ENCODE measurements at places on chromosomes 5 and 9.

- peak; percentile 61 for DNase-seq
Measured at GRCh38 chr5:132813599-132814502, 749 bp downstream of the SOWAHA start.

DNA sequence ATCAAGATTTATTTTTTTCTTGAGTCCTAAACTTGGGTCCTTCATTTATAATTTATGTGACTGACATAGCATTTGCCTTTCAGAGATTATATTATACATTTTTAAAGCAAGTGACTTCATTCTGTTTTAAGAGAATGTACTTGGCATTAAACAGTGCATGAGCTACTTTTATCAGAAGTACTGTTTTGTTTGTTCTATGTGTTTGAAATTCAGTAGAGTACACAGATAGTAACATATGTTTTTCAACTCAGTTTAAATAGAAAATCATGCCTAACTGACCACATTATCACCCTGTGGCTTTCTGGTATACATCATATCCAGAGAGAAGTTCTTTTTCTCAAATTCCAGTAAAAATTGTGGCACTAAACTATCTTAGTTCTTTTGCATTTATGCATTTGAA lies 335.3 kb upstream of the CDH18 start:
- DNase-seq = no peak

DNA sequence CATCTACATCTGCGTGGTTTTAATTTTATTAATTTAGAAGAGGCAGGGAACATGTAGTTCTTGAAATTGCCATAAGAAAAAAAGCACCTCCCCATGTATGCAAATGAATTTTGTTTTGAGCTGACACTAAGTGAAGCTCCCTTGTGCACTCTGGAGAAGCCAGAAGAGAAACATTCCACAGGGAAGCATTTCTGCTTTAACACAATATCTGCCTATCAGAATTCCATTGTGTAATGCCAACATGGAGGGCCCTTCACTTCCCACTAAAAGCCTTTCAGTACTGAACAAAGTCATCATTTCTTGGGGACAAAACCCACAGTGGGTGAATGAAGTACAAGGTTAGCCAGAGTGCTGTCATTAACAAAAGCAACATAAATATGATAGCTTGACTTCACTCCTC lies 59.7 kb downstream of the PRELID2 start:
- DNase-seq = no peak

GRCh38 chr5:163252950-163253349 lies 184.4 kb upstream of the CCNG1 start:
- DNase-seq = no peak

- DNase-seq = no peak
Measured at GRCh38 chr5:9365512-9365911, 180.4 kb downstream of the SEMA5A start.

GRCh38 chr9:107036367-107036766 lies 173.4 kb downstream of the ZNF462 start:
- DNase-seq = no peak

GRCh38 chr5:119255571-119256356 lies 100.1 kb upstream of the TNFAIP8 start:
- DNase-seq = peak; percentile 32

DNA sequence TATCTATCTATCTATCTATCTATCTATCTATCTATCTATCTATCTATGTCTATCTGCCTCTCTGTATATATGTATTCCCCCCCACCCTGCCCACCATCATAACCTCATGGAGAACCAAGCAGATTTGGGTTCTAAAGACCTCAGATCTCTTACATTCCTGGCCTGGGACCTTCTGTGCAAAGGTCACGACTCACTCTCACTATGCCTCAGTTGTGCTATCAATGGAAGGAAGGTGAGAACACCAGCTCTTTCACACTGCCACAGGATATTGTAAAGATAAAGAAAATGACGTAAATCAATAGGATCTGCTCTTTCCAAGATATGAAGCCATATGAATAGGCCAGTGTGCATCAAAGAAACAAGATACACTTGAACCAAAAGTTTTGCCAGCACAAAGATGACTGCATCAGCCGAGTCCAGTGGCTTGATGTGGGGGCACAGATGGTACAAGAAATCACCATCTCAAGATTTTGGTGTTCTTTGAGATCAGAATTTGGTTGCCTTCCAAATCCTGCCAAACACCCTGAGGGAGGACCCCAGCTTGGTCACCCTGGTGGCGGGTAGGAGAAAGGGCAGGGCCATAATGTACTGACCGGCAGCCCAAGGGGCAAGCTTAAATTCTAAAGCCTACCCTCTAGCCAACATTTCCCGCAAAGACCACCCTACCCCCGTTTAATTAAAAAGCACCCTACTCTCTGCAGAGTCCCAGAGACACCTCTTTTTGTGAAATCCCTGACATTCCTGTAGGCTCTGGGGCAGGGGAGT lies 8.4 kb upstream of the FGF1 start:
- no peak for DNase-seq

GRCh38 chr9:131946180-131946579 lies 133.5 kb downstream of the MED27 start:
- no peak for DNase-seq

DNA sequence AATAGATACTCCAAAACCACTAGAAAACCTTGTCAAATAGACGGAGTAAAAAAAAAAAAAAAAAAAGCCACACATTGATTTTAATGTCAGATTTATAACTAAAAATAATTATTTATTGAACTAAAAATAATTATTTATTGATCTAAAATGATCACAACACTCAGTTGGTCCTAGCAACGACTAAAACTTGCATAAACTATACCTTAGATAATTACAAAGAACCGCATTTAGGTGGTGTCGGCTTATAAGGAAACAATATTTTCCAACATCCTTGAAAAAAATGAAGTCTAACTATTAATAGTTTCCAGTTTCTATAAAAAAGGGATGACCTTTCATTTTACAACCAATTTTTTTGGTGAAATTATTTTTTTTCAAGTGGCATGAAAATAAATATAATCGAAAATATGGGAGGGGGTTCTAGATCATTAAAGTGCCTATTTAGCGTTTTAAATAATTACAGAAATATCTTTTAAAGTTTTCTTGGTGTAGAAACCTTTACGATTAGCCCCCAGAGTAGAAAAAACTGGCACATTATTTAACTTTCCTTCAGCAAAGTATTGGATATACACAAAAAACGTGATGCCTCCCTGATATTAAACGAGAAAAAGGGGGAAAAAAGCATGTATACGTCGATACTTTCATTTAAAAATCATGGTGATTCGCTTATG lies 3.7 kb downstream of the ARRDC3 start:
- DNase-seq = no peak

- no peak for DNase-seq
Measured at GRCh38 chr5:143445776-143446175, 42.3 kb upstream of the NR3C1 start.

DNA sequence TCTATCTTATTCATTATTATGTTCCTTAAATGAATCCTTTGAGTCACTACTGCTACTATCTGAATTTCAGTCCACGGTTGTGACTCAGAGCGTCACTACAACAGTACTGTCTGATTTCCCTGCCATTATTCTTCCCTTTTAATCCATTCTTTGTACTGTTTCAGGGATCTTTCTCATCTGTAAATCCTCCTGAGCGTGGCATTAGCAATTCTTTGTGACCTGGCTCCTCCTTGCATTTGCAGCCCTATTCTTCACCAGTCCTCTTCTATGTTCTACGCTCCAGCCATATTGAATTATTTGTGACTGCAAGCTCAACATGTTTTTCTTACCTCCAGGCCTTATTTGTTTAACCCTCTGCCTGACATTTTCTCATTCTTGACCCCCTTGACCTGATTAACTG lies 5.9 kb downstream of the PRPF4 start:
- no peak for DNase-seq

GRCh38 chr5:52947208-52947607 lies 41.9 kb upstream of the ITGA2 start:
- DNase-seq = no peak

- DNase-seq = no peak
Measured at GRCh38 chr9:31740705-31741104, 643.7 kb upstream of the ACO1 start.

GRCh38 chr9:10525972-10526371 lies 86.8 kb downstream of the PTPRD start:
- DNase-seq = no peak

DNA sequence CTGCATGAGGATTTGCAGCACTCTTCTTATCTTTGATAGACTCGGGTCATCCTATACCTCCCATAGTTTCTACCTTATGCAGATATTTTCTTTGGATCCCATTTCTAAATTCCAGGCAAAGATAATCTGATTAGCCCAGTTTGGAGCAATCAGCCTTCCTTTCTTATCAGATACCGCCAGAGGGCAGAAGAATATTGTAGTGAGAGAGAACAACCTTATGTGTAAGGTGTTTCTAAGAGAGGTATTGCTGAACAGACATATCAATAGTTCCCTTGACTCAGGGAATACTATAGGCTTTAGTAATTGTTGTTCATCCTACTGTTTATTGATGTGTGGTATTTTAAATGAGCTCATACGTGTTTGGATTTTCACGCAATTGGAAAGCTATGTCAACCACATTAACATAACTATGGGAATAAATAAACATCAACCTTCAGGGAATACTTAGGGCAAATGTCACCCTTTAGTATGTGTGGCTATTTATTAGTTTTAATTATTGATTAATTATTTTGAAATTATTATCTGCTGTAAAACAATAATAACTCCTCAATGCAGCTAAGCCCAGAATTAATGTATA lies 1435.2 kb upstream of the CDH9 start:
- no peak for DNase-seq

GRCh38 chr5:136458481-136458880 lies 93.1 kb upstream of the TRPC7 start:
- DNase-seq = no peak

DNA sequence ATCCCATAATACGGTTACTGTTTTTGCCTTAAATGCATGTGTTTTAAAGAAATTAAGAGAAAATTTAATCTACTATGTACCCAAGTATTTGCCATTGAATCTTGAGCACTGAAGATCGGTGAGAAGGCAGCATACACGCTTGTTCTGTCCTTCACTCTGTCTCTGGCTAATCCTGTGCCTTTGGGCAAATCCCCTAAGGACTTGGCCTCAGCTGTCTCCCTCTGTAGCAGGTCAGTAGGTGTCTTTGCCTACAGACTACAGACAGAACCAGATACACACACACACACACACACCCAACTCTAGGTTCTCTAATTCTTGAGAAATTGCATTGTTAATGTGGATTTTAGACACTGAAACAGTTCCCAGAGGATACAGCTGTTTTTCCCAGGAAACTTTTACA lies 117.4 kb downstream of the WDR41 start:
- DNase-seq = no peak

GRCh38 chr9:129560881-129561306 lies 60.0 kb downstream of the C9orf50 start:
- no peak for DNase-seq

GRCh38 chr9:22170990-22171670 lies 162.0 kb upstream of the CDKN2B start:
- DNase-seq = no peak

DNA sequence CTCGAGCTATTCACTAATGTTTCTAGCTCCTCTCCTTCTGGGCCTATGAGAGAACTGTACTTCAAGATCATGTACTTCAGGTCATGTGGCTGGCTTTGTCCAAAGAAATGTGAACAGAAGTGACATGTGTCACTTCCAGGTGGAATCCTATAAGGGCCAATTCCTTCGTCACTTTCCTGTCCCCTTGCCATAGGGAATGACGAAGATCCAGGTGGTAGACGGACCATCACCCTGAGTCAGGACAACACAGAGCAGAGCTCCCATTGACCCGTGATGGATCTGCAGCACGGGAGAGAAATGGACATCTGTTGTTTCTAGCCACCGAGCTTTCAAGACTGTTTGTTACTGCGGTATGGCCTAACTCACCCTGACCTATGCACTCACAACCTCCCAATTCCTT lies 157.0 kb downstream of the DRD1 start:
- no peak for DNase-seq

- no peak for DNase-seq
Measured at GRCh38 chr9:38018958-38019602, 49.9 kb downstream of the SHB start.

- DNase-seq = no peak
Measured at GRCh38 chr5:41256400-41256799, 43.1 kb upstream of the C6 start.

GRCh38 chr5:38079620-38080402 lies 178.5 kb upstream of the EGFLAM start:
- DNase-seq = no peak

DNA sequence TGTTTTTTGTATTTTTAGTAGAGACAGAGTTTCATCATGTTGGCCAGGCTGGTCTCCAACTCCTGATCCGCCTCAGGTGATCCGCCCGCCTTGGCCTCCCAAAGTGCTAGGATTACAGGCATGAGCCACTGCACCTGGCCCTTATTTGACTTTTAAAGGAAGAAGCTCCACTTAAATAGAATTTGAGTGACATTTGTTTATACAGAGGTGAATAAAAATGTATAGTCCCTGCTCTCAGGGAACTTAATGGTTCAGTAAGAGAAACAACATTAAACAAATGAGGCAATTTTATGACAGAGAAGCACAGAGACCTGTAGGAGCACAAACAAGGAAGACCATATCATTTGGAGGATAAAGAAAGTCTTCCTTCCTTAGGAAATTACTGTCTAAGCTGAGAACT lies 65.7 kb downstream of the C9orf152 start:
- no peak for DNase-seq

DNA sequence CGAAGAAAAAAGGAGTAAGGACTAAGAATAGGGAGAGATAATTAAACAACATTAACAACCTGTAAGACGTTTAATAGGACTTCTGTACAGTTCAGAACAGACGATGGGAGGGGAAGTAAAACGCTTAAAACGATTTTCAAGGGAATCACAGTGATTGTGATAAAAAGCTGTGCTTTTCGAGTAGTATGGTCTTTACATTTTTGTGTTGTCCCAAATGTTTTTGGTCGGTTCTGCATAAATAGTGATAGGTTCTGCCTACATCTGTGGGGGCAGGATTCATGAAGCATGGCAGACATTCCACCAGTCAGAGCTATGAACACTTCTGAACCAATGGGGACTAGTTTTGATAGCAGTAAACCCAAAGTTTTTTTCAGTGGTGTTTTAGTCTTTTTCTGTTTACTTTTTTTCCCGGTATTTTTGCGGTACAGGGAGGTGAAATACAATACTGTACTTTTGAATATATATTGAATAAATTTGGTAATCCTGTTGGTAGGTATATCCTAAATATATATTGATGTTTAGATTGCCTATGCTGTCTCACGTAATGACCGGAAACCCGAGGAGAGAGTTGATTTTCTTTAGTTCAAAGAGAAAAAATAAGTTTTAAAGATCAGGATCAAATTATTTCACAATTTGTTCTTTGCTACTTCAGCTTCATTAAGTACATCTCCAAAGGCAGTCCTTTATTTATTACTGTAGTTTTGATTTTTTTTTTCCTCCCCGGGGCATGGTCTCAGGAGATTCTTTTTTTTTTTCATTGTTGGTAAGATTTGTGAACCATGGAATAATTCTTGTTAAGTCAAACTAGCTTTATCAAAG lies 1.3 kb downstream of the ERBIN start:
- peak; percentile 43 for DNase-seq

DNA sequence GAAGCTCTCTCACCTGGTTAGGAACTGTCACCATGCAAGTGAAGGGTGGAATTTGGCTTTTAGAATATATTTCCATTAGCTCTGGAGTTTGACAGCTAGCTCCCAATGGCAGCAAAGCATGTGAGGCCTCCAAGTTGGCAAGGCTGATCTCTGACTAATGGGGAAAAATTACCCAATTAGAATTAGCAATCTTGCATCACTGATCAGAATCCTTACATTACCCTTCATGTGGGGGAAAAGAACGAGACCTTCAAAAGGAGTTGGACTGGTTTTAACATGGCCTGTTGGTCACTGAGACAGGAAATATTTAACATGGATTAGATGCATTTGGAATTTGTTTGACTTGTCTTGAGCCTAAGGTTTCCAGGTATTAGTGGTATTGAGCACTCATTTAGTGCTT lies 192.3 kb upstream of the GDNF start:
- no peak for DNase-seq

- DNase-seq = no peak
Measured at GRCh38 chr5:61277190-61277589, 54.9 kb upstream of the ZSWIM6 start.
